ENCODE measurements at places on chromosomes 6 and 20.
A peak's percentile ranks its signal among the peaks of the same experiment; 100 is the strongest.

DNA sequence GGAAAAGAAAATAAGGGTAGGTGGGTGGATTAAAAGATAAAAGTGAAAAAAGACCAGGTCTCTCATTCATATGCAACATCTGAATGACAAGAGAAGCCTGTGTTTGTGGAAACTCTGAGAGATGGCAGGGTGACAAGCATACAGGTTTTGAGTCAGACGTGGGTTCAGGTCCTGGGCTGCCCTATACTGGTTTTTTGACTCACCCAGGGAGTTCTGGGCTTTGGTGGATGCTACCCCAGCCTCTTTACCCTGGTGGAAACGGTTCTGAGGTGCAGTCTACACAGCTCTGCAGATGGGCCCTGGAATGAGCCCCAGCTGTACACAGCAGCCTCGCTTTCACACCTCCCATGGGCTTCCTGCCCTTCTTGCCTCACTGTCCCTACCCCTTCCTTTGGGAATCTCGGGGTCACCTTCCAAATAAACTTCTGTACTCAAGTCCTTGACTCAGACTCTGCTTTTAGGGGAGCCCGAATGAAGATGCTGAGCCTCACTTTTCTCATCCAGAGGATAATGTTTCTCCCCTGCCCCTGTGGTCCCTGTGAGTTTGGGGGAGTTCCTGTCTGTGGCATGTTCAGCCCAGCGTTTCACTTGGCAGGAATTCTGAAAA lies 77.7 kb upstream of the CLDN20 start:
- DNase-seq = no peak

- DNase-seq = no peak
Measured at GRCh38 chr6:84977363-84977705, 212.9 kb upstream of the TBX18 start.

- DNase-seq = peak; percentile 16
Measured at GRCh38 chr6:156778454-156779205, 1.5 kb downstream of the ARID1B start.

- no peak for DNase-seq
Measured at GRCh38 chr6:56864171-56864616, 90.7 kb upstream of the BEND6 start.

- no peak for DNase-seq
Measured at GRCh38 chr6:3961581-3962215, 112.5 kb downstream of the FAM50B start.

- DNase-seq = no peak
Measured at GRCh38 chr20:56178219-56178618, 70.3 kb upstream of the MC3R start.

DNA sequence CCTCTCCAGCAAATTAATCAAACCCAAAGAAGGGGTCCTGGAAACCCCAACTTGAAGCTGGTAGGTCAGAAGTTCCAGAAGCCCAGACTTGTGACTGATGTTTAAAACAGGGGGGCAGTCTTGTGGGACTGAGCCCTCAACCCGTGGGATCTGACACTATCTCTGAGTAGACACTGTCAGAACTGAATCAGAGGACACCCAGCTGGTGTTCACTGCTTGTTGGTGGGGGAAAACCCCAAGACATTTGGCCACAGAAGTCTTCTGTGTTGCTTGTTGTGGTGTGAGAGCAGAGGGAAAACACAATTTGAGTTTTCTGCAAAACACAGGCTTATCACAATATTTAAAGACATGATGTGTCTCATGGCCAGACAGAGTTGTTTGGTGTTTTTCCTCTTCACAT lies 29.9 kb downstream of the KIF13A start:
- DNase-seq = peak; percentile 65

GRCh38 chr20:53215166-53215565 lies 243.0 kb downstream of the TSHZ2 start:
- no peak for DNase-seq

GRCh38 chr6:45854149-45854742 lies 161.4 kb downstream of the CLIC5 start:
- no peak for DNase-seq

DNA sequence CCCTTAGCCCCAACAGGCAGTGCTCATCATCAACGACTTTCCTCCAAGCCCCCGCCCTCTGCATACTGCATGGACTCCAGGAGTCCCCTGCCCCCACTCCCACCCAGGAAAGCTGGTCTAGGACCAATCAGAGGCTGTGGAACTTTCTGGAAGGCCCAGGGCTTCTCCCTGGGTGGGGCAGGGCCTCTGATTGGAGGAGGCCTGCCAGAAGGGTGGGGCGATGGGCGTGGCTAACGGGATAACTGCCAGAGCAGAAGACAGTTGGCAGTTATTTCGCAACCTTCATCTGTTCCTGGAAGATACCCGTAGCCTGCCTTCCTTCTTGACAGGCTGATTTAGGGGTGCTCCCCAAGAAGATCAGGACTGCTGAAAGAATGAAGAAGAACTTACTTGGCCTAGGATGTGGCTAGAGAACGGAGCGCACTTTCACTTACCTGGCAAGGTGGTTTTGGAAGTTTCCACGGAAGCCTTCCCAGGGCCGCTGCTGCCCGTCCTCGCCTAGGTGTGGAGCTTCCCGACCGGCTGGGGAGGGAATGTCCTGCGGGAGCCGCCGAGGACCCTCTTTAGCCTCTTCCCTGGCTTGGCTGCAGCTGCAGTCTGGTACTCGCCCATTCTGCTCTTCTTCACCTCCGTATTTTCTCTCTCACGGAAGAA lies 209.0 kb downstream of the LRFN2 start:
- DNase-seq = no peak

DNA sequence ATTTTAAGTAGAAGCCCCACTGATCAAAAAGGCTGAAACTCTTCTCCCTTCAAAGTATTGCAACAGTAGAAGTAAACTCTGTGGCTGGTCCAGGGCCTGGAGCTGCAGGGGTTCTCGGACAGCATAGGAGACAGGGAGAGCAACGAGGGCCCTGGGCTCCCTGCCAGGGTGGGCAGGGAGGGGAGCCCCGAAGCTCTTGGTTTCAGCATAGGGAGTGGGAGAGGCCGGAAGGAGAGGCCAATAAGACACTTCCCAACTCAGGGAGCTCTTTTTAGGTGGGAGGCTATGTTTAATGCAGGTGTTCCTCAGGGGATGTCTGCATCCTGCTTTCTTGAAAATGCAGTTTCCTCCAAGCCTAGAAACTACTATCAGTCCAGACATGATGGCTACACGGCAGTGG lies 91.1 kb downstream of the LY86 start:
- DNase-seq = no peak

DNA sequence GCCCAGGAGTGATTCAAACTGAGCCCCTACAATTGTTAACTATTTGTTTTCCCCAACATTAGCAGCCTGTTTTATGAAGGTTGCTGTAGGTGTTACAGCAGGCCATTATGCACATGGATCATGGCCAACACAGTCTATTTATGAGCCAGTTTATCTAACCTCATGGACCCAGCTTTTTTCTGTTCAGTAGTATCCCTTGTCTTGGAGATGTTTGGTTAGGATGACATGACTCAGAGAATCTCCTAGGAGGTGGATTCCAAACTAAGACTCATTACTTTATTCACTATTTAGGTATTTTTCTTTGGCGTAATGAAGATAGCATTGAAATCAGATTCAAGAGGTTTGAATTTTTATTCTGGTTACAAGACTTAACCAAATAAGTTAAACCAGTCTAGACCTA lies 62.8 kb upstream of the TFB1M start:
- no peak for DNase-seq

- no peak for DNase-seq
Measured at GRCh38 chr20:40868551-40869217, 159.9 kb upstream of the TOP1 start.

DNA sequence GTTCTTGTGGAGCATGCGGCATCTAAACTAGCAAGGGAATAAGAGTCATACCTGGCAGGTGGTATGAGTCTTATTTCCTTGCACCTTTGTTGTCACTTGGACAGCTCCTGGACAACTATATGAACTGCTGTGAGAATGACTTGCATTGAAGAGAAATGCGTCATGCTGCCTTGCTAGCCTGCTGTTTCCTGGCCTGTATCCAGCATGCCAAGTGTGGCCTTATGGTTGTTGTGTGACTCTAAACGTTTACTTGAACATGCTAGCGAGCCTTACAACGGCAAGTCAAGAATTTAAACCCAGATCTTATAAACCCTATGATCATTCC lies 90.4 kb downstream of the CEP162 start:
- no peak for DNase-seq

GRCh38 chr6:68776354-68776753 lies 141.3 kb downstream of the ADGRB3 start:
- DNase-seq = no peak

GRCh38 chr6:11018225-11018624 lies 25.9 kb downstream of the ELOVL2 start:
- no peak for DNase-seq

DNA sequence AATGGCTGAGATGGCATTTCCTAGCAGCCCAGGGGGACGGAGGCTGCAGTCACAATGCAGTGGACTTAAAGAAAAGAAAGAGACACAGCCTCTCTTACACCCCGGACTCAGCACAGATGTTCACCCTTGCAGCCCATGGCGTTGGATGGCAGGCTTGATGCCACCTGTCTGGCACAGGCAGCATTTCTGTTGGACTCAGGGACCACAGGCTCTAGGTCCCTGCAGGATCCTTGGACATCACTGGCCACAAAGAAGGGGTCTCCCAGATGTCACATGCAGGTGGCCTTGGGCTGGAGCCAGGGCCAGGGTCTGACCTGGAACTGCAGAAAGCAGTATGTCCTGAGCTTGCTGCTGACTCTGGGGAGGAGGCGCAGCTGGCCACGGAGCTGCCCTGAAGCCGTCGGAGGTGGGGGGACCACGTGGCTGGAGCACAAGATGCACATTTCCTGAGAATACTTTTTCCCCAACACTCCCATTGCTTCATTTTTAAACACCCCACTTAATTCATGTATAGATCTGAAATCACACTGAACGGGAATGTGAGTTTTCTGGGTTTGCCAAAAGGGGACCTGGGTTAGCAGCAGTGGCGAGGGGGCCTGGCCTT lies 102.3 kb upstream of the SULF2 start:
- DNase-seq = no peak

- no peak for DNase-seq
Measured at GRCh38 chr20:32478576-32478975, 106.6 kb downstream of the NOL4L start.

- DNase-seq = no peak
Measured at GRCh38 chr6:169808608-169808967, 57.2 kb downstream of the ERMARD start.

DNA sequence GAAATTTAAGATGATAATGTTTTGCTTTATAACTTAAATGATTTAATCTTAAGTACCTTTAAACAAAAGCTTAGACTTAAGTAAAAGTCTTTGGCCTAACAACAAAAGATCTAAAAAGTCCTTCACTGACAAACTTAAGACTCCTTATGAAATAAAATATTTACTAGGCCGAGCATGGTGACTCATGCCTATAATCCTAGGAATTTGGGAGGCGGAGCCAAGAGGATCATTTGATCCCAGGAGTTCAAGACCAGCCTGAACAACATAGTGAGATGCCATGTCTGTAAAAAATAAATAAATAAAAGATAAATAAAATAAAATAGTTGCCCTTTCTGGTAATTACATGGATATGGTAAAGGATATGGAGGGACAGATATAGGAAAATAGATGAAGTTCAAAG lies 12.4 kb downstream of the KATNA1 start:
- DNase-seq = no peak

DNA sequence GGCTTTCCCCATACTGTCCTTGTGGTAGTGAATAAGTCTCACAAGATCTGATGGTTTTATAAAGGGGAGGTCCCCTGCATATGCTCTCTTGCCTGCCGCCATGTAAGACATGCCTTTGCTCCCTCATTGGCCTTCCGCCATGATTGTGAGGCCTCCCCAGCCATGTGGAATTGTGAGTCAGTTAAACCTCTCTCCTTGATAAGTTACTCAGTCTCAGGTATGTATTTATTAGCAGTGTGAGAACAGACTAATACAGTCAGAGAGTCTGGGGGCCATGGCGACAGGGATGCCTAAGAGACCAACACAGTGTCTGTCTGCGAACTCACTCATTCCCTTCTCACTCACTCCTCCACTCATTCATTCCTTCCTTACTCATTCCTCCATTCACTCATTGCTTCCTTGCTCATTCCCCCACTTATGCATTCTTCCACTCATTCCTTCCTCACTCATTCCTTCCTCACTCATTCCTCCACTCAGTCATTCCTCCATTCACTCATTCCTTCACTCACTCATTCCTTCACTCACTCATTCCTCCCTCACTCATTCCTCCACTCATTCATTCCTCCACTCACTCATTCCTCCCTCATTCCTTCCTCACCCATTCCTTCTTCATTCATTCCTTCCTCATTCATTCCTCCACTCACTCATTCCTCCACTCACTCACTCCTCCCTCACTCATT lies 137.5 kb upstream of the AGPAT4 start:
- DNase-seq = no peak

DNA sequence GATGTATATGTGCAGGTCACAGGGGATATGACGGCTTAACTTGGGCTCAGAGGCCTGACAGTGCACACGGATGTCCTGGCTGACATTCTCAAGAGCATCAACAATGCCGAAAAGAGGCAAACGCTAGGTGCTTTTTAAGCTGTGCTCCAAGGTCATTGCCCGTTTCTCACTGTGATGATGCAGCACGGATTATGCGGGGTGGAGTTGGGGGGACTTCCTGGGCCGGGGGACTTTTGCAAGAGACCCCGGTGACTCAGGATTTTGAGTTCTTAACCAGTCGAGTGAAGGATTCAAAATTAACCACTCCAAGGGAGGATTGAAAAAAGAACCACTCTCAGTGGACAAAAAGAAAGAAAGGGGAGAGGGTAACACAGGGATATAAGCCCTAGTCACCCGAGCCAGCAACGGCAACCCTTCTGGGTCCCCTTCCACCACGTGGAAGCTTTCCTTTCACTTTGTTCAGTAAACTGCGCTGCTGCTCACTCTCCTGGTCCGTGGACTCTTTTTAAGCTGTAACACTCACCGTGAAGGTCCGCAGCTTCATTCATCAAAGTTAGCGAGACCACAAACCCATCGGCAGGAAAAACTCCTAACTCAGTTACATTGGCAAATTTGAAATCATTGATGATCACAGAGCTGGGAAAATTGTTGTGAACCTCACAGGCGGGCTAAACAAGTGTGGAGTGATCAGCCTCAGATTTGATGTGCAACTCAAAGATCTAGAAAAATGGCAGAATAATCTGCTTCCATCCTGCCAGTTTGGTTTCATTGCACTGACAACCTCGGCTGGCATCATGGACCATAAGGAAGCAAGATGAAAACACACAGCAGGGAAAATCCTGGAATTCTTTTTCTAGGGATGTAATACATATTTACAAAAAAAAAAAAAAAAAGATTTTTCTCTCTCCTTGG lies 199.3 kb downstream of the ARID1B start:
- DNase-seq = no peak

DNA sequence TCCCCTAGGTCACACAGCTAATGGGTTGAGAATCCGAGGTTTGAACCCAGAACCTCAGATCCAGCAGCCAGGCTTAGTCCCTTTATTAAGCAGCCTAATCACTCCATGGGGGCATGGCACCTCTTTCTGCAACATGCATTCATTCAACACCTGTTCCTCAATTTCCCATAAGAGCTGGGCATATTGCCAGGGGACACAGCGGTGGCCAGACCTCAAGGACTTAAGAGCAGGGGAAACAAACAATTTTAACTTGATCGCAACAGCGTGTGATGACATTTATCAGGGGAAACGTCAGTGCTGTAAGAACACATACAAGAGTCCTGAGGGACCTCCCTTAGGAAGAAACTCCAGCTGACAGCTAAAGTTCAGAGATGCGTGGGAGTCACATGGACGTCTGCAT lies 267.4 kb upstream of the CDH4 start:
- DNase-seq = no peak

All from inflammatory macrophage (primary cell).